ENCODE measurements at places on chromosomes 11 and 22. TPM values are rescaled to one million over a fixed set of nuclear protein-coding genes. Genes with fewer than 3 reads are reported as not detected.

GRCh38 chr11:14773755-14774154, 118.3 kb downstream of the CYP2R1 start:
- no peaks in the 10 kb centered on the region for H3K4me1 ChIP-seq
- no peaks in the 10 kb centered on the region for H3K27me3 ChIP-seq
- no peak overlapping the region for H3K27ac ChIP-seq
- no peak overlapping the region for H3K4me3 ChIP-seq

DNA sequence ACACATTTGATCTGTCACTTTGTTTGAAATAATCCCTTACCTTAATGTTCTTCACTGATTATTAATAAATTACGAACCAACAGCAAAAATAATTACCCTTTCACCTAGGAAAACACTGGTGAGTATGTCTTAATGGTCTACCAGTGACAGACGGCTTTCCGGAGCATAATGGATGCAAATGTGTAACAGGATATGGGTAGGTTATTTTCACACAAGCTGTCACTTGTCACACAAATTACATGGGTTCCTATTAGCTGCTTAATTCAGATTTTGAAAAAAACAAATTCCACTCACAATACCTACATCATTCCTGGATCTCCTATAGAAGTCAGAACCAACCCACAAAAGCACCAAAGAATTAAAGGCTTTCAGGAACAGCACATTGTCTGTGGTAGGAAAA, 127.9 kb downstream of the WT1 start:
- H3K36me3 ChIP-seq = no peaks in the 10 kb centered on the region
- peaks cover 14% of the 10 kb centered on the region for H3K4me1 ChIP-seq
- no peaks in the 10 kb centered on the region for H3K27me3 ChIP-seq
- H3K27ac ChIP-seq = no peak overlapping the region
- DNase-seq = no peak

- H3K4me3 ChIP-seq = no peak overlapping the region
- DNase-seq = no peak
- H3K27me3 ChIP-seq = no peaks in the 10 kb centered on the region
- H3K4me1 ChIP-seq = no peaks in the 10 kb centered on the region
- peaks cover 50% of the 10 kb centered on the region for H3K36me3 ChIP-seq
These were observed 22.3 kb downstream of the RANGAP1 start for GRCh38 chr22:41263704-41264103.

- no peaks in the 10 kb centered on the region for H3K4me1 ChIP-seq
- H3K27me3 ChIP-seq = no peaks in the 10 kb centered on the region
- H3K36me3 ChIP-seq = peaks cover 41% of the 10 kb centered on the region
- DNase-seq = no peak
These were observed 31.9 kb downstream of the ATG13 start for GRCh38 chr11:46649180-46649738.

DNA sequence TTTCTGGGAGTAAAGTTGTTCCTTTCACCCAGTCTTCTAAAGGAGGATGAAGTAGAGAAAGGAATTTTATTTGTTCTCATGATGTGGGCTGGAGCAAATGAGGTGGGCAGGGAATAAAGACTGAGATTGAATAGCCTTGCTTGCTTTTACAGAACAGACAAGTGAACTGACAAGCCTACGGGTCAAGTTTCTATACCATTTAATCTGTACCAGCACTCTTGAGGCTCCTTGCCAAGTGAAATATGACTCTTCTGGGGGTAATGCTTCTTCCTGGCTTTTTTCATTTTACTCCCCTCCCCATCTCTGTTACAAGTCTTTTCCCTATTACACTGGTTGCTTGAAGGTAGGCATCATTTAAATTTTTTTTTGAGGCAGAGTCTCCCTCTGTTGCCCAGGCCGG, 54.8 kb downstream of the CSTPP1 start:
- H3K36me3 ChIP-seq = 0 out of 2 replicates have a peak, but pooled peaks cover 6% of the 10 kb centered on the region
- H3K27ac ChIP-seq = no peak overlapping the region
- H3K27me3 ChIP-seq = no peaks in the 10 kb centered on the region
- no peak for DNase-seq

DNA sequence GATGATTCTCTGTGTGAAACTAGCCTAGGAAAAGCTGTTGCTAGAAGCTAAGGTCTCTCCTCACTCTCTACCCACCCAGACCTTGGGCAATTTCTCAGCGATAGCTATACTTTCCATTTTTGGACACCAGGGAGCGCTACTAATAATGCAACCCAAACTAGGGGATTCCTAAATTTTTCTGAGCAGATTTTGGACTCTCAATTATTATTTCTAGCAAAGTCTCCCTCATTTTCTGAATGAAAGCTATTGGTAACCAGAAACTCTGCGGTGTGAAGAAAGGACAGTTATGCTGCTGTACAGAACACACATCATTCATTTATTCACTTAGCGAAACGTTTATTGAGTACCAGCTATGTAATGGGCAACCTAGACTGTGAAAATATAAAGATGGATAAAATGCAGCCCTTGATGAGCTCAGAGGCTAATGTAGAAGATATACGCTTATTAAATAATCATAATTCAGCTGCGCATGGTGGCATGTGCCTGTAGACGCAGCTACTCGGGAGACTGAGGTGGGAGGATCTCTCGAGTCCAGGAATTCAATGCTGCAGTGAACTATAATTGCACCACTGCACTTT, 6.1 kb upstream of the STIM1 start:
- H3K36me3 ChIP-seq = no peaks in the 10 kb centered on the region
- no peaks in the 10 kb centered on the region for H3K27me3 ChIP-seq
- peak; percentile 12 for DNase-seq
- H3K4me3 ChIP-seq = no peak overlapping the region
- H3K27ac ChIP-seq = no peak overlapping the region
- H3K4me1 ChIP-seq = peaks cover 2% of the 10 kb centered on the region

DNA sequence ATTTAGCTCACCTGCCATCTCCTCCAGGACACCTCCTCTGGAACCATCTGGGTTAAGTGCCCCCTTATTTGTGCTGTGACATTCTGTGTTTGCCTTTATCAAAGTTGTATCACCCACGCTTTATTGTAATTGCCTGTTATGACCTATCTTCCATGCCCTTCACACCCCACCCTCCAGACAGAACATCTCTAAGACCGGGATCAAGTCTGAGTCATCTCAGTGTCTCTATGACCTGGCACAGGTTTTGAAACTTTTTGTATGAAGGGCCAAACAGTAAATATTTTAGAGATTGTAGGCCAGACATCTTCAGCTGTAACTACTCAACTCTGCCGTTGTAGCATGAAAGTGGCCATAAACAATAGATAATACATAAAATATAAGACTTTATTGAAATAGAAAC, 161.8 kb downstream of the SPON1 start:
- H3K27ac ChIP-seq = no peak overlapping the region
- H3K27me3 ChIP-seq = no peaks in the 10 kb centered on the region
- no peak overlapping the region for H3K4me3 ChIP-seq
- no peaks in the 10 kb centered on the region for H3K36me3 ChIP-seq
- no peak for DNase-seq

DNA sequence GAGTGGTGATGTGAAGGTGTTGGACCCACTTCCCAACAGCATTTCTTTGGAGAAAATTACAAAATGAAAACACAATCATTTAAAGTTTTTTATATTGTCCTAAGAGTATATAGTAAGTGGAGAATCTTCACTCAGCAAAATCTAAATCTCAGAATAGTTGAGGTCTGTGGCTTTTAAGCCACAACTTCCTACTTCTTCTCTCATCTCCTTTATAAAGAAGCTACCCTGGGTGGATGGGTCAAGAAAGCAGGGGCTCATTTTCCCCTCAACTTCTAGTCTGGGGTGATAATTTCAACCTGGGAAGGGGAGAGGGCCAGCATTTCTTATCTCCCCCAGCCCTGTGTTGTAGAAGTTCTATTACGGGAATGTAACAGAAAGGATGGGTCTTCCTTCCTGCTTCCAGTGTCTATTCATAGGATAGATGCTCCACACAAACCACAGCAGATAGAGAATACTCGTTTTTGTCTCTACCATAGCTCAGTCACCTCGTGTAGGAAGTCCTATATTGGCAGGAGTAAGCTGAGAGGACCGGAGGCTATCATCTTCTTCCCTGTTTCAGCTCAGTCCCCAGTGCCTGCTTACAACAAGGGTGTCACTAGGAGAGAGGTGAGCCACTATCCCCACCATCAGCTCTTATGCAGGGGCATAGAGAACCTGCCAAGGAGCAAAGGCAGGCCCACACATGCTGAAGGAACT, 341.5 kb downstream of the CASP12 start:
- no peak overlapping the region for H3K27ac ChIP-seq
- DNase-seq = no peak
- no peaks in the 10 kb centered on the region for H3K27me3 ChIP-seq
- H3K36me3 ChIP-seq = no peaks in the 10 kb centered on the region

DNA sequence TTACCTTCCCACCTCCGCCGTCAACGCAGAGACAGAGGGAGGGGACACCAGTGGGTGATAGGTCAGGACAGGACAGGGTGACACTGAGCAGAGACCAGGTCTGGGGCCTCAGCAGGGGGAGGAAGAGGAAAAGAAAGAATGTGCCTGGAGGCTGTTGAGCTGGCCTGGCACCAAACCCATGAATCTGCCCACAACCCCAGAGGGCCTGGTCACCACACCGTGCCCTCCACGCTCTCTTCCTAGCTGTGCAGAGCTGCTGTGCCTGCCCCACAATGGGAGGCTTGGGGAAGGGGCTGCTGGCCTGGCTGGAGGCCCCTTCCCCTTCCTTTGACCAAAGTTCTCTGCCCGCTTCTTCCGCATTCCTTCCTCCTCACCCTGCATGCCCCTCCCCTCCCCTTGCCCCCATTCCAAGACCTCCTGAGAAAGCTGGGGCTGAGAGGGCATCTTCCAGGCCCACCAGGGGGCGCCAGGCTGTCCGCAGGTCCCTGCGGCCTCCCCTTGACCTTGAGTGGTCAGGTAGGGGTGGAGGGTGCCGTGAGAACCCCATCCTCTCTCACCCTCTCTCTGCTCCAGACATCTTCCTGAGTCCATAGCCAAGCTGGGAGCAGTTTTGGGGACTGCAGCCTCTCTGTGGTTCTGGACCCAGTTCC, 11.0 kb upstream of the CACNA1I start:
- peak overlapping the region; percentile 30 for H3K27ac ChIP-seq
- DNase-seq = peak; percentile 81
- H3K27me3 ChIP-seq = 0 out of 2 replicates have a peak, but pooled peaks cover 10% of the 10 kb centered on the region

- H3K36me3 ChIP-seq = peaks cover 19% of the 10 kb centered on the region
- no peak overlapping the region for H3K4me3 ChIP-seq
- peaks cover 33% of the 10 kb centered on the region for H3K4me1 ChIP-seq
- H3K27ac ChIP-seq = peak overlapping the region; percentile 64
- DNase-seq = no peak
These were observed 41.3 kb downstream of the LRP5 start for GRCh38 chr11:68353669-68354068.

- no peaks in the 10 kb centered on the region for H3K36me3 ChIP-seq
- no peak overlapping the region for H3K27ac ChIP-seq
- no peak for DNase-seq
- no peaks in the 10 kb centered on the region for H3K4me1 ChIP-seq
- peaks cover 93% of the 10 kb centered on the region for H3K27me3 ChIP-seq
- no peak overlapping the region for H3K4me3 ChIP-seq
These were observed 524.1 kb downstream of the TBC1D22A start for GRCh38 chr22:47286590-47286989.

DNA sequence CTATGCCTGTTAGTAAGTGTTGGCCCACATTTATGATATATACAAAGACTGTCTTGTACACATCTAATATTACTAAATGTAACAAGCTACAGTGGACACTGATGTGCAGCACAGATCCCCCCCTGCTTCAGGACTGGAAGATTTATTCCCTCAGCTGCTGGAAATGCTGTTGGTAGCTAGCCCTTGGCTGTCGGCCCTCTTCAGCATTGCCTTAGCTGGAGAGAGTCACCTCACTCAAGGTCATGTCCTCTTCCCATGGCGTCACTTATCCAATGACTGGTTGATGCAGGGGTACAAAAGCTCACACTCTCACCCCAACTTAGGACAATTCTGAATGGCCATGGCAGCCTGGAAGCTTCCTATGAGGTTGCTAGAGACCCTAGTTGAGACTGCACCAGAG, 312.7 kb downstream of the SOX6 start:
- no peak overlapping the region for H3K27ac ChIP-seq
- DNase-seq = no peak
- no peaks in the 10 kb centered on the region for H3K4me1 ChIP-seq

- H3K36me3 ChIP-seq = no peaks in the 10 kb centered on the region
- no peak overlapping the region for H3K4me3 ChIP-seq
- no peaks in the 10 kb centered on the region for H3K27me3 ChIP-seq
These were observed 45.5 kb downstream of the APIP start for GRCh38 chr11:34870548-34871196.

DNA sequence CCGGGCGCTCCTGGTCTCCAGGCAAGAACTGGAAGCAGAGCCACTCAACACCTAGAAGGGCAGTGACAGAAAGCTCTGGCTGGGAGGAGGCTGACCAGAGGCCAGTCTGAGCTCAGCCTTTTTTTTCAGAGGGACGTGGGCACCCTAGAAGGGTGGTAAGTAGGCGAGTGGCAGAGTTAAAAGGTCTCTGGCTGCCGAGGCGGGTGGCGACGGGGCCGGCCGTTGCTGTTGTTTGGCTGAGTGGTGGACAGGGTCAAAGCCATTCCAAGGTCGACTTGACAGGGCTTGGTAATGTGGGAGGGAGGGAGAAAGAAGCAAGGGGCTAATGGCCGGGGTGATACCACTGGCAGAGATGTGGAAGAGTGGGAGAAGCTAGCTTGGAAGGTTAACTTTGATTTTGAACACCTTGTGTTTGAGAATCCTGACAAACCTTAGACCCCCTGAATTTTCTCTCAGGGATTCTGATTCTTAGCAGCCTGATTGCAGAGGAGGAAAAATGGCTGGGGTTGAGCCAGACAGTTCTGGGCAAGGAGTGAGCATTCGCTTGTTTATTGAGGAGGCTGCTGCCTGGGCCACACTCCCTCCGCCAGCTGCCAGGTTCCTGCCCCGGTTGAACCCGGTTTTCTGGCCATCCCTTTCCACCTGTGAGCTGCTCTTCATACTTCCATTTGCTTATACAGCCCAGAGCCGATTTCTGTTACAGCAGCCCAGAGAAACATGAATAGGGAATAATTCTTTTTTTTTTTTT, 868 bp upstream of the SYCE3 start:
- DNase-seq = no peak
- H3K4me3 ChIP-seq = peak overlapping the region; percentile 70
- no peaks in the 10 kb centered on the region for H3K36me3 ChIP-seq
- H3K27ac ChIP-seq = no peak overlapping the region
- no peaks in the 10 kb centered on the region for H3K27me3 ChIP-seq

GRCh38 chr11:123174196-123175183, 20.6 kb downstream of the CLMP start:
- no peak overlapping the region for H3K4me3 ChIP-seq
- H3K36me3 ChIP-seq = no peaks in the 10 kb centered on the region
- H3K27me3 ChIP-seq = no peaks in the 10 kb centered on the region
- H3K27ac ChIP-seq = peak overlapping the region; percentile 75
- H3K4me1 ChIP-seq = peaks cover 41% of the 10 kb centered on the region
- peak; percentile 84 for DNase-seq

- peaks cover 60% of the 10 kb centered on the region for H3K27me3 ChIP-seq
- H3K27ac ChIP-seq = no peak overlapping the region
- no peak overlapping the region for H3K4me3 ChIP-seq
- no peaks in the 10 kb centered on the region for H3K4me1 ChIP-seq
- DNase-seq = no peak
- no peaks in the 10 kb centered on the region for H3K36me3 ChIP-seq
These were observed 35.1 kb downstream of the TP53I11 start for GRCh38 chr11:44915621-44916020.

The SUSD2 gene
- total RNA-seq = 5.5 TPM

The GVQW3 gene
- 12.5 TPM for total RNA-seq

The NNMT gene
- total RNA-seq = not detected

The TREH gene
- total RNA-seq = not detected

The AIP gene
- 95.3 TPM for total RNA-seq

The KRTAP5-8 gene
- total RNA-seq = not detected

The LARGE1 gene
- total RNA-seq = 18.3 TPM

The DAGLA gene
- 8.3 TPM for total RNA-seq

All from PC-9 (cell line).